Mesenteric fat pad (tissue), 1 donor: ENCODE measurements at places on chromosomes 5 and 9. TPM values are rescaled to one million over a fixed set of nuclear protein-coding genes. Genes with fewer than 3 reads are reported as not detected.
A peak's percentile ranks its signal among the peaks of the same experiment; 100 is the strongest.

DNA sequence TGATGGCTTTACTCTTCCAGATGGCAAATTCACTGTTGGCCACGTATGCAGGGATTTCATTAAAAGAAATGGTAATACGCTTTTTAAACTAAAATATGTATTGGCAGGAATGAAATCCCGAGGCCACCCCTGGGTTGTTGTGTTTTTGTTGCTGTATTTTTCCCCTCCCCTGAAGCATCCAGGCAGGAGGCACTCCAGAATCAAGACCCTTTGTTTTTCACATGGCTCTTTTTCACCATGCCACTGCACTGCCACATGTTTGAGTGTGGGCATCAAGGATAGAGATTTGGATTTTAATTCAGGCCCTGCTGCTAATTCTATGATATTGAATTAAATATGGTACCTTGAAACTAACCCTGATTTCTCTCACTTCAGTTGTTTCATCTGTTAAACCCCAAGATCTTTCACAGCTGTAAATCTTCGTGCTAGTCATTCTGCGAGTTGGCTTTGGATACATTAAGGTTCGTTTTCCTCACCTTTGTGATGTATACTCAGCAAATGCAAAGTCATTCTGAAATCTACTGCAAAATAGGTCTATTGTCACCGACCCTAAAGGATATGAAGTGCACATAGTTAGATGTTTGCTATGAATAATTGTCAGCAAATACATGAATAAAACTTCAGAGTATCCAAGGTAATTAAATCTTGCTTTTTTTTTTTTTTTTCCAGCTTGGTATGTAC, 533.4 kb downstream of the PTPRD start:
- DNase-seq = no peak

DNA sequence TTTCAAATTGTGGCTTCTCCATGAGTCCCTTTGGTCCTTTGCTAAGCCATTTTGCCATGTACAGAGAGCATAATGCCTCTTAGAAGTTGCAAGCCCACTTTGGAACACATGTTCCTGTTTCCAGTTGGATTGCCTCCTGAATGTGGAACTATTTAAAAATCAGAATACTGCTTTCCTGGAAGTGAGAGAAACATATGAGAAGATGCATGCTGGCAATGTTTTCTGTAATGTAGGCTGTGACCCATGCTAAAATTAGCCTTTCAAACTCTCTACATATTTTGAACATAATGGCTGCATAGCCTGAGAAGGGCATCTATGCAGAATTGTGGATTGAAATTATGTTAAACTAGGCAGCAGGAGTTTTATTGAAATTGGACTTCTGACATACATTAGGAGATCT, 175.5 kb upstream of the PAPPA start:
- no peak for DNase-seq

DNA sequence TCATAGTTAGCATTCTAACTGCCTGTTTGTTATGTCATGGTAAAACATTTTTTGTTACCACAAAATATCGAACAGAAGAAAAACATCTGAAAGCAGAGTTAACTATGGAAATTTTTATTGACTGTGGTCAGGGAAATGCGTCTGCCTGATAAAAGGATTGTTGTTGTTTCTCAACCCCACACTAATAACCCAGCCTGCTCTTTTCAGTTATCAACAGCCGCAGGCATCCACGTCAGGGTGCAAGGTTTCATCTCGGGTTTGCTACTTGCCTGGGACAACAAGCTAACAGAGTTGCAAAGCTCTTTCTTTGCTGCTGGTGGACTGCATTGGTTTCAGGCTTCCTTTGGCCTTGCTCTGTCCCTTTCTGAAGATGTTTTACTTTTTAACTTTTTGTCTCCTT, 969.2 kb downstream of the CDH18 start:
- DNase-seq = no peak

DNA sequence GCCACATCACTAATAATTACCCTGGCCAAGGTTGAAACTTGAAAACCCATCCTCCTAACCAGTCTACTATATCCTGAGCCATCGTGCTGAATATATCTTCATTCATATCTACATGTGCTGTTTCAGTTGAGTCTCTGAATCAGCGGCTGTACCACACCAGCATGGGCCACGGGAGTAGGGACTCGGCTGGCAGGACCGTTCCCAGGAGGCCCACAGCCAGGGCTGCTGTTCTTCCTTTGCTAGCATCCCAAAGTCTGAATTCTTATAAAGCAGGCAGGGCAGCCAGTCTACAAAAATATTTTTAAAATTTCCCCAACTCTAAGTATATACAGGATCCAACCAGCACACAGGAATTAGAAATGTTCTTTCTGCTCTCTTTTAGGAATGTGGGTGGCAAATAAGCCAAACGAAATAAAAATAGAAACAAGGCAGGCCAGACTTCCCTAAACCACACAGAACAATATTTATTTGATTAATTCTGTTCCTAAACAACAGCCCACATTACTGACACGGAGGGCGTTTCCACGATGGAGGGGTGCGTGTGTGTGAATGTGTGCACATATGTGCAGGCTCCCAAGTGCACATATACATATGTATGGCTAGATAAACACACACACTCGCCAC, 42.8 kb upstream of the EQTN start:
- DNase-seq = no peak

- no peak for DNase-seq
These were observed 76.7 kb downstream of the SVEP1 start for GRCh38 chr9:110502842-110503241.

DNA sequence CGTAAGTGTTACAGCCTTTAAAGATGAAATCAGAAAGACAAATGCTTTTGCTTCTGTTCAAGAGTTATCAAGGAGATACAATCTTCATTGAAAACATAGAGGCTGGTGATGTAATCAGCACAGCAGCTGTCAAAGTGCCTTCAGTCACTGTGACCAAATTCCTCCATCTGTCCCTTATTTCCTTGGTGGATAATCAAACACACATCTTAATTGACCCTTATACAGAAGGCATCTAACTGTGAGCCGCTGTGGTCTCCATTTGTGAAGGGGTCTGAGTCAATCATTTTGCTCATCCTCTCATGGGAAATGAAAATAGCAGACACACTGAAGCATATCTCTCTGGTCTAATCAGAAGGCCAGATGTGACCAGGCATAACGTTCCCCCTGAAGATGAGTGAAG, 130.1 kb upstream of the TLR4 start:
- DNase-seq = no peak

- no peak for DNase-seq
These were observed 146.3 kb downstream of the ERCC6L2 start for GRCh38 chr9:96021551-96022444.

GRCh38 chr5:1105350-1106265, 6.3 kb downstream of the SLC12A7 start:
- no peak for DNase-seq

GRCh38 chr5:154528005-154528594, 50.1 kb upstream of the HAND1 start:
- no peak for DNase-seq

- no peak for DNase-seq
These were observed 492 bp downstream of the TENT2 start for GRCh38 chr5:79612667-79613198.

- DNase-seq = no peak
These were observed 2.1 kb upstream of the CAMK2A start for GRCh38 chr5:150291388-150292385.

DNA sequence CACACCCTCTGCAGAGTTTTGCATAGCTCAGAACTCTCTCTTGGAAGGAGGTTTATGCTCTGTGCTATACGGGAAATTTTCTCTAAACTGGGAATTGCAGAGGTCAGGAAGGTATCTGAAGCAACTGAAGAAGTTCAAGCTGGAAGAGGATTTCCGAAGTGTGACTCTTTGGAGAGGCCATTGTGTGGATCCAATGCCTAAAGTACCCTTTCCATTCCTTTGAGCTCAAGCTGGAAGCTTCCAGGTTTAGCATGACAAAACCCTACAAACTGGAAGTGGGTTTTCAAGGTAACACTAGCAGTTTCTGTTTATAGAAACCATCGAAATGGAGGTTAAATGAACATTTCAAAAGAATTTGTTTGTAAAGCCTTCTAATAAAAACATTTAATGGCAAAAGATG, 187.1 kb downstream of the CFAP90 start:
- DNase-seq = no peak

GRCh38 chr5:6452622-6453504, 4.2 kb downstream of the UBE2QL1 start:
- no peak for DNase-seq

- DNase-seq = no peak
These were observed 4.9 kb downstream of the SLC25A51 start for GRCh38 chr9:37899041-37899440.

DNA sequence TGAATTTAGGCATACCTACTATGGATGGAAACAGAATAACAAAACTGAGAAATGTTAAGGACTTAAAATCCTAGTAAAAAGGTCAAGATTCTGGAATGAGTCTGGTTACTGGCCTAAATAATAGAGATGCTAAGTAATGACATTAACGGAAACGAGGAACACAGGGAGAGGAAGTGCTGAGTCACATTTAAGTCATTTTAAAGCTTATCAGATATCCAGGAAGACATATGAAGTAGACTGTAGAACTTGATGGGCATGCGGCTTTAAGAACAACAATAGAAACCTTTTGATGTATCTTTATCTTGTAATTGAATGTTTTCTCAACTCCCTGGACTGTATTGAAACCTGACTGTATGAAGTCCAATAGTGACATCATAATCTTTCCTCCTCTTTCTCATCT, 1251.4 kb upstream of the CDH6 start:
- DNase-seq = no peak

DNA sequence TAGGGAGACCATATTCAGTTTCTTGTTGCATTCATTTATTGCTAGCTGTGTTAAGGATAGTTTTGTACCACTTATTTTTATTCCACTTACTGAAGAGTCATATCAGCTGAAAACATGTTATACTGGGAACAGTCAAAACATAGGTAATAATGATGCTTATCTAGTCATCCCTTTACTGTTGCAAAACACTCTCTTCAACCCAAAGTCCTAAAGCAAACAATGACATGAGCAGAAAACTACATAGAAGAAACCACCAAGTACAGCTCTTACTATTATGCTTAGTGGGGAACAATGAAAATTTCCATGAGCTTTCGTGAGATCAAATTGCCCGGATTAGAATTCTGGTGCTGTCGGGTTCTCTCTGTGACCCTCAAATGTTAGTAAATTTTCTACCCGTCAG, 681.4 kb downstream of the NR2F1-AS1 start:
- DNase-seq = no peak

GRCh38 chr9:16705111-16705604, 165.3 kb downstream of the BNC2 start:
- DNase-seq = peak; percentile 92

- no peak for DNase-seq
These were observed 92.9 kb downstream of the CYFIP2 start for GRCh38 chr5:157358871-157359270.

DNA sequence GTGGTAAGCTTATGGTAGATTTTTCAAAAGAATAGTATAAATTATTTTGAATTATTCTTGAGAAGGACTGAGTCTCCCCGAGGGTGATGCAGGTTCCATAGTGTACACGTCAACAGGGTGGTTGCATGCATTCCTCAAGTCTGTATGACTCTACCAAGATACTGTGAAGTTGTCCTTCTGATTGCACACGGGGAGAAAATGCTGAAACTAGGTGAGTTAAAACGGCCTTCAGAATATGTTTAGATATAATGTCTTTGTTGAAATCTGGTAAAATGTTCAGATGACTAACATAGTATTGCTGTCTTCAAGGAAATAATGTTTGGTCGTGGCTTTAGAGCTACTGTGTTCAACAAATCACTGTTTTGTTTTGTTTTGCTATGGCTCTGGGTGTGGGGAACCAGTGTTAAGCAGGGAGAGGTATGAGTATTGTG, 22.4 kb upstream of the TNFAIP8 start:
- no peak for DNase-seq

- DNase-seq = no peak
These were observed 10.0 kb upstream of the GRIN1 start for GRCh38 chr9:137128862-137129455.

- DNase-seq = no peak
These were observed 22.4 kb downstream of the CXXC5 start for GRCh38 chr5:139670369-139671095.

DNA sequence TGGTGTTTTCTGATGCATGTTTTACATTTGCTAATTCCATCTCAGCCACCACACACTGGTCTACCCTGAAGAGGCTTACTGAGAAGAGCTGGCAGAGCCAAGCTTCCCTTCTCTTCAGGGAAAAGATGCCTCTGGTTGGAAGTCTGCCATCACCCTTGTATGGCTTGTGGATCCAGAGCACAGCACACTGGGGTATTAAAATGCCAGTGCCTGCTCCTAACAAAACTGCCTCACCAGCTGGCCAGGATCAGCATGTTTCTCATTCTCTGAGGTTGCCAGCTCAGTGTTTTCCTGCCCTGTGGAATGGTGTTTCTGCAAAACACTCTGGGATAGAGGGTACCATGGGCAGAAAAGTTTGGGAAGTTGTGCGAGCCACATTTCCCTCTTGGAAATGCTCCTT, 31.6 kb upstream of the ZNF618 start:
- DNase-seq = no peak

DNA sequence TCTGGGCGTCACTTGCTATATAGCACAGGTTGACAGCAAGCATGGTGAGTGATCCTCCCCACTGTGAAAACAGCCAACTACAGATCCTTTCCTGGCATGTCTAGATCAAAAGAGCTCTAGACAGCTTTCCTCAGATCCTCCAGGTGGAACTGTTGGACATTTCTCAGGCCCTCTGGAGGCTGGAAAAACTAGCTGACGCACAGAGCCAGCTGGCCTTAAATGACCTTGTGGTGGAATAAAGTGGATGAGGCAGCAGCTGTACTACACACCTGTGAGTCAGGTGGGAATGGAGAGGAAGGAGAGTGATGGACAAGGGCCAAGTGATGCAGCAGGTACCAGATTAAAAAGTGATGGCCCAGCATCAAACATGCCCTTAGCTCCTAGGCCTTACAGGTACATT, 172.7 kb downstream of the TRIM32 start:
- no peak for DNase-seq

- no peak for DNase-seq
These were observed 33.5 kb downstream of the ELL2 start for GRCh38 chr5:95927927-95928723.

DNA sequence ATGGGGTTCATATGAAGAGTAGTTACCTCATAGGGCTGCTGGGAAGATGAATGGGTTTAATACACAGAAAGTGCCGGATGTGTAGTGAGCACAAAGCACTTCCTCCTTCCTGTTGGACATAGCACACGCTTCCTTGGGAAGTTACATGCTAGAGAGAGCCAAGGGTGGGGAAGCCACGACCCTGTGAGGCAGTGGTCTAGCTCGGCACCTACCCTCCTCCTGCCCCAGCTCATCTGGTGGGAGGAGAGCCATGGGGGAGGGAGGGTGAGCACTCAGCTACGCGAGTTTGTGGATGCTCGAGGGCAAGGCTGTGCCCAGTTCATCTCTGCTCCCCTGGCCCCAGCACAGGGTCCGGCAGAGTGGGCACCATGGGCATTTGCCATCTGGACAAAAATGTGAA, 43.6 kb upstream of the NEK6 start:
- peak; percentile 73 for DNase-seq

- DNase-seq = peak; percentile 65
These were observed 58.8 kb upstream of the ANGPTL2 start for GRCh38 chr9:127181315-127181580.

- no peak for DNase-seq
These were observed 30.8 kb downstream of the OR1J1 start for GRCh38 chr9:122446819-122447484.

- no peak for DNase-seq
These were observed 61.3 kb upstream of the IQGAP2 start for GRCh38 chr5:76341651-76342334.

ARRDC3 gene
- 59.9 TPM for total RNA-seq

RGMB gene
- 11.3 TPM for total RNA-seq

PFN3 gene
- total RNA-seq = not detected

GMCL2 gene
- not detected for total RNA-seq

GCNT1 gene
- total RNA-seq = 15.3 TPM

SKIC3 gene
- 79.3 TPM for total RNA-seq

GARIN3 gene
- not detected for total RNA-seq

CATSPER3 gene
- total RNA-seq = 0.61 TPM

NMUR2 gene
- not detected for total RNA-seq

LTC4S gene
- 9.6 TPM for total RNA-seq
